Suppressor macrophage (primary cell): ENCODE measurements at places on chromosomes 1 and 21.

DNA sequence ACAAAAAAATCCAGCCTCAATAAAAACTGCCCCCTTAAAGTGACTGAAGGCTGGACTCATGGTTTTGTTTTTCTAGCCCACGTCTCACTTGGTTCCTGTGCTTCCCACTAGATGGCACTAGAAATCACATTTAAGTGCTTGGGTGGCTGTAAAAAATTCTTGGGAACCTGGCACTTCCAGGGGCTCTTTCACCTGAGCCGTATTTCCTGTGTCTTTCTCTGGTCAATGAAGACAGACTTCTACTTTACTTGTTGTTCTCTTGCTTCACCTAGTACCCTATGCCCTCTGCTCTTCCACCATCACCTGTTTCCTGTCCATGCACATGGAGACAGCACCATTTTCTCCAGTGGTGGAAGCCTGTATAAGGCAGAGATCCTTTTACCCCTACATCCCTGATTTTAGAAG lies 20.0 kb downstream of the METTL13 start:
- peak; percentile 53 for DNase-seq

DNA sequence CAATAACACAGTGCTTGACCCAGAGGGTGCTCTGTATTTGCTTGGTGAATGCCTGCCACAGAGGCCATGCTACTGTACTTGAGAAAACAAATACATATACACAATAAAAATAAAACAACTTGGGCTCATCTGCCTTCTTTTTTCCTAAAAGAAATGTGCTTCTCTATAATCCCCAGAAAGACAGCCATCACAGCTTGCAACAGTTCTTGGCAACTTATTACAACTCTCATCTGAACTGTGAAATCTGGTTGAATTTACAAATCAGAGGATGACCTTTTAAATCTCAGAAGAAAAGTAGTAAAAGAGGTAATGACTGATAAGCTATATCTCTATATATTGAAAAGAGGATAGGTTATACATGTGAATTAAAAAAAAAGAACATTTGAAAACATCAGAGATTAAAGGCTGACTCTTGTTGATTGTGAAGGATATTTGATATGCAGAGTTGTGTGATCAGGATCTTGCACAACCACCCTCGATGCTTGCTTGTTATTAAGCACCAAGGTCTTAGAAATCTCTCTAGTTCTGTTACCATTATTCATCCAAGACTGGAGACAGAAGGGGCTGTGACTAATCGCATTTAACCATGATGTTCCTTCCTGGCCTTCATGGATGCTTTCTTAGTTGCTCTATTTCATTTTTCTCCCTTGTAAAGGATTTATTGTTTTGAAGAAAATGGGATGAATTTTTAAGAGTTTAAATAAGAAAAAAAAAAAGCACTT lies 213.4 kb downstream of the APP start:
- no peak for DNase-seq

GRCh38 chr21:45124596-45124995 lies 50.2 kb downstream of the ADARB1 start:
- no peak for DNase-seq

DNA sequence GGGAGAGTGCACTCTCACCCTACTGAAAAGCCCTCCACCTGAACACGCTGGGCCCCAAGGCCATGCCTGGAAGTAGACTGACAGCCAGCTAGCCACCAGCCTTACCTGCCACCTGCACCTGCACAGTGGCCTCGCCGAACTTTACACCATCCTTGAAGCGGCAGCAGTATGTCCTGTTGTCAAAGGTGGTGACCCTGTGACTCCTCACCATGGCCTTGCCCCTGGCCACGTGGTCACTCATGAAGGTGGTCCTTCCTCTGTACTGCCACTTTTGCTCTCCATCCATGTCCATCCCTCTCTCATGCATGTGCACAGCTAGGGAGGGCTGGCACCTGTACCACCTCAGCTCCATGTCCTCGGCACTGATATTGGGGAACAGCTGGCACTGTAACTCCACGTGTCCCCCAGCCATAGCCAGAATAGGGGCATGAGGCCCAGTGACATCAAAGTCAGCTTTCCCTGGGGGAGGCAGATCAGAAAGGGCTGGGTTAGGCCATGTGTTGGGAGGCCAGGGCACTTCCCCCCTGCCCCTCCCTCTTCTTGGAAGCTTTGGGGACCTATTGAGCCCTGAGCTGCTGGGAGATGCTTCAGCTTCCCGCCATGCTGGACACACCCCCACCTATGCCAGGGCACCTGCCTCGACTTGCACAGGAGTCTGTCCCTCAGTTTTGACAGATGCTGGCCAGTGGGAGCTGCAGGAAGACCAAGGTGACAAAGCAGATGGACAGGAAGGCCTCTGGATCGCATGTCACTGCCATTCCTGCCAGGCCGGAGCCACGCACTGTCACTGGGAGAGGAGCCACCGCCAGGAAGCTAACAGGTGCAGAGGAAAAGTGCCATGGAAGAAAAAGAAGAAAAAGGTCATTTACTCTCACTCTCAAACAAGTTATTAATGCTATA lies 24.6 kb downstream of the RNF187 start:
- DNase-seq = no peak

DNA sequence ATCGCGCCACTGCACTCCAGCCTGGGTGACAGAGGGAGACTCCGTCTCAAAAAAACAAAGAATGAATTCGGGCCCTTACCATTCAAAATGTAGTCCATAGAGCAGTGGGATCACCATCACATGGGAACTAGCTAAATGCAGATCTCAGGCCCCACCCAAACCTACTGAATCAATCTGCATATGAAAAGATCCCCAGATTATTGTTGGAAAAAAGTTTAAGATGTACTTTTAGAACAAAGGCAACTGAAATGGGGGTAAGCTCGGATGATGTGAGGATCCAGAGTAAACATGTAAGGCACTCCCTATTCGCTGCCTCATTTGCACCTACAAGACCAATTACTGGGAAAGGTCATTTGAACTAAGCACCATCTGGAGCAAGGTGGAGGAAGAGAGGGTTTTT lies 803 bp upstream of the FLAD1 start:
- no peak for DNase-seq

GRCh38 chr1:166895766-166896165 lies 19.7 kb upstream of the TADA1 start:
- no peak for DNase-seq

DNA sequence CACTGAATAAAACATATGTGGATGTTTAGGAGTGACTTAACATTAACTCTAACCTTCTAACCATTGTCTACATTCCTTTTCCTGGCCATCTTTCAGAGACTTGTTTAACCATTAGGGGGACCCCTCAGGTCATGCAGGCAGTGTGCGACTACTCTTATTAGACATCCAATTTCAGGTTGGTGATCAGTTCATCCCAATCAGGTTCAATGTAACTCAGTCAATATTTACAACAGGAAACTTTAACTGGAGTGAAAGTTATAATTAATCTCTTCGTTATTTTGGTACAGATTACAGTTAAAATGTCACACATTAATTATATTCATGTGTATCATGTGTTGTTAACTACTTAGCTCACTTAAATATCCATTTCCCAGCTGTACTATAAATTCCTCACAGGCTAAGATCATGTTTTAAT lies 68.8 kb upstream of the RGS1 start:
- peak; percentile 58 for DNase-seq

DNA sequence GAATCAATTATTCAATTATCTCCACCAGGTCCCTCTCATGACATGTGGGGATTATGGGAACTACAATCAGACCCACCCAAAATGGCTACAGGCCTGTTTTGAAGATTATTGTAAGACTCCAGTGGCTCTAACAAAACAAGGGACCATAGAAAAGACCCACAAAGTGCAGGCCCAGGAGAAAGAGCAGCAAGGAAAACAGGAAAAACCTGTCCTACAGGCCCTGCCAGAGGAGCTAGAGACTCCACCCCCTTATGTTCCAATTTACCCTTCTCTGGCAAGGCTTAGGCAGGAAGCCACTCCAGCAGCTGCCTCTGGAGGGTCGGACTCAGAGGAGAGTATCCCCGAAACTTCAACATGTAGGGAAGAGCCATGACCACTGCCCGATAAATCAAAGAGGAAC lies 96.5 kb downstream of the LIPI start:
- DNase-seq = no peak

- no peak for DNase-seq
These were observed 79.6 kb upstream of the PPM1J start for GRCh38 chr1:112794654-112795239.

DNA sequence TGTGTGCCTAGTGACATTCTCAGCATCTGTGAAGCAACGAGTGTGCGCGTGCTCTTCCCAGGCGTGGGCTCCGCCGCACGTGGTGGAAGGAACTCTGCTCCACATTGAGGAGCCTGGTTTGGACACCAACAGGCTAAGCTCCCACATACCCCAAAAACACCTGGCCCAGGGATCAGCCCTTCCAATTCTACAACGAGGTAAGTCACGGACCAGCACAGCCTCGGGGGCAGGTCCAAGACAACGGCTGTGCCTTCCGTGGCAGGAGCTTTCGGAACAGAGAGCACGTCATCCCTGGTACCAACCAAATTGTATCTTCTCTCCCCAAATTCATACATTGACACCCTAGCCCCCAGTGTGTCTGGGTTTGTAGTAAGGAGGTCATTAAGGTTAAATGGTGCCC lies 27.2 kb upstream of the PDE9A start:
- DNase-seq = no peak

DNA sequence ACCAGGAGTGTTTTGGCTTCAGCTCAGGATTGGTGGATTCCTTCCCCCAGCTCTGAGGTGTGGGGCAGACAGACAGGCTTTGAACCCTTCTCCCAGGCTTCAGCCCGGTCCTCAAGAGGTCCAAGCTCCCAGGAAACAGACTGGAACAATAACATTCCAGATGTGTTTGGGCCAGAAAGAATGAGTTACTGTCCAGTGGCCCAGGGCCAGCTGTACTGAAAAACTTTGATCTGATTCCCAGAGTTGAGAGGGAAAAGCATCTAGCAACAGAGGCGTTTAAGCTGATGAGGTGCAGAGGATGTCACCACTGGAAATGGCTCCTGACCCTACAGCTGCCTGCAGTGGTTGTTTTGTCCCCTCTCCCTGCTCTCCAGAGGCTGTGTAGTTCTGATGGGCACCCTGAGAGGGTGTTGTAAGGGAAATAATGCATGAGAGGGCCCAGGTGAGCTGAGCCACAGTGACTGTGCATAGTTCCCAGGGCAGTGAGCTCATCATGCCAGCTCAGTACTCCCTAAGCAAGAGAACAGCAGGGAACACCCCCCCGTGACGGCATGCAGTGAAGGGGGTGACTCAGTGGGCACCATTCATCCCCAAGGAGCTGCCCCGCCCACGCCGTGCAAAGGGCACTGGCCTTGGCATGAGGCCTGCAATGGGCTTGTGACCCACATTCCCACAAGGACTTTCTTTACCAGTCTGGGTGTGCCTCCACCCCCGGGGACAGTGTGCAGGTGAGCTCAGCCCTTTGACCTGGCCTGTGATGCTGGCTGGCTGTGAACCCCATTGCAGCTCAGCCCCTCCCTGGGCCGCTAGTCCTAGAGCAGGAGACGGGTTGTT lies 13.8 kb upstream of the SFN start:
- peak; percentile 20 for DNase-seq

- no peak for DNase-seq
These were observed 89.6 kb downstream of the LEPR start for GRCh38 chr1:65509912-65510680.

GRCh38 chr1:119516680-119517079 lies 9.7 kb downstream of the HSD3B1 start:
- no peak for DNase-seq

GRCh38 chr1:82162486-82163420 lies 362.0 kb downstream of the ADGRL2 start:
- peak; percentile 41 for DNase-seq

- DNase-seq = no peak
These were observed 227.1 kb upstream of the MAP1LC3C start for GRCh38 chr1:242225767-242226573.

DNA sequence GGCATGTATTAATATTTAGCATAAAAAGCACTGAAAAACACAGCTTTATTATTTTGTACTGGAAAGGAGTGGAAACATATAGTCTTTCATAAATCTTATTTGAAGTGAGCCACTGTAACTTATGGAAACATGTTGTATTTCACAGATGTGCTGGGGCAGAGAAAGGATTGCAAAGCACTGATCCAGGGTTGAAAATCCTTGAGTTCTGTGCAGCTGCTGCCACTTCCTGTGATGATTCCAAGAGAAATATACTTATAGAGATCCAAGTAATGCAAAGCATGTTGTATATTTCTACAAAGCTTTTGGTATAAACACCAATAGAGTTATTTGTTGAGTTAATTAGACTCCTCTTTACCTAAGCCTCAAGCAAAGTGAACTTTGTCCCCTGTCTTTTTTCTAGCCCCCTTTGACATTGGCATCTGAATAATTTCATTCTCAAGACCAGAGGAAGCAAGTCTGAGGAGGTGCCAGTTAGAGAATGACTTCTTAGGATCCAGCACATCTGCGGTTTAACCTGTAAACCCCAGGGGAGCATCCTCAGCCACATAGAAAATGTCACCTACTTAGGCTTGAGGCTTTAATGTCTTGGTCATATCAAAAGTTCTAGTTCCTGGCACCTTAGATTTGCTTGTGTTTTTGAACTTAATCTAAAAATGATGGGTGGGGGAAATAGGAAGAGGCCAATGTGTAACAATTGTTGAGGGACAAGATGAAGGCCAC lies 173.3 kb downstream of the FASLG start:
- DNase-seq = no peak

- DNase-seq = no peak
These were observed 20.6 kb upstream of the MYCL start for GRCh38 chr1:39922251-39922688.

DNA sequence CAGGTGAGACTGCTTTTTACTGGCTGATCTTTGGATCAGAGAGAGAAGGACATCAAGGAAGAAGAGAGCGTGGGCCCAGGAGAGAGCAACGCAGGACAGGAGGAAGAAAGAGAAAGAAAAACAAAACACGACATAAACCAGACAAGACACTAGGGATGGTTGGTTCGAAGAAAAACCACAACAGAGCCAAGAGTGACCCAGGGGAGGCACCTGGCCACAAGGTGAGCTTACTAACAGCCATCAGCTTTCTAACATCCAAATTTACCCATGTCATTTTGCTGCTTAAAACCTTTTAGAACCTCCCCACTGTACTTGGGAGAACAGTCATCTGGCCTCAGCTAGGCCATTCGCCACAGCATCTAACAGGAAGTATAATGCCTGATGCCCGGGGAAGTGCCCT lies 57.8 kb downstream of the ARHGEF11 start:
- no peak for DNase-seq

- DNase-seq = peak; percentile 52
These were observed 35.3 kb upstream of the RIPK4 start for GRCh38 chr21:41802198-41802584.

GRCh38 chr1:221840511-221841243 lies 98.8 kb upstream of the DUSP10 start:
- no peak for DNase-seq

- DNase-seq = no peak
These were observed 17.4 kb downstream of the MYOM3 start for GRCh38 chr1:24094554-24094953.

GRCh38 chr1:67571406-67571805 lies 113.6 kb upstream of the GADD45A start:
- DNase-seq = no peak

GRCh38 chr1:39385067-39385988 lies 106.1 kb upstream of the BMP8A start:
- no peak for DNase-seq

GRCh38 chr1:42431514-42431913 lies 24.3 kb downstream of the ZMYND12 start:
- DNase-seq = no peak
